Stimulated activated CD4-positive, alpha-beta T cell treated with anti-CD3 and anti-CD28 coated beads, TNF-alpha, amount 100 ng/mL, for 1 hour (primary cell): ENCODE measurements at places on chromosomes 7 and 10.

DNA sequence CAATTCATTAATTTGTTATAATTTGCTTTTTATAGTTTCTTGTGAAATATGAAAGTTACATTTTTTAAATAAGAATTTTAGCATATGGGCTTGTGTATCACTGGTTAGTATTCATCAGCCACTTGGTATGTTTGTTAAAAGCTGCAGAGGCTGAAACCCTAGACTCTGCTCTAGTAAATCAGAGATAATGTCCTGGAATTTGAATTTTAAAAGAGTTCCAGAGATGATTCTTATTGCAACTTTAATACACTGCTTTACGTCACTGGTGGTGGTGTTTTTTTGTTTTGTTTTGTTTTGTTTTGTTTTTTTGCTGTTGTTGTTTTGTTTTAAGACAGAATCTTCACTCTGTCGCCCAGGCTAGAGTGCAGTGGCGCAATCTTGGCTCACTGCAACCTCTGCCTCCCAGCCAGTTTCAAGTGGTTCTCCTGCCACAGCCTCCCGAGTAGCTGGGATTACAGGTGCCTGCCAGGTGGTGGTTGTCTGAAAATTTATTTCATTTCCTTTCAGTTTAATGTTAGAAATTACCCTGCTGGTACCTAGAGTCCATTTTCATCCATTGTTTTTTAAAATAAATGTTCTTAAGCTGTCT lies 43.8 kb downstream of the PTPN12 start:
- DNase-seq, result no peak

DNA sequence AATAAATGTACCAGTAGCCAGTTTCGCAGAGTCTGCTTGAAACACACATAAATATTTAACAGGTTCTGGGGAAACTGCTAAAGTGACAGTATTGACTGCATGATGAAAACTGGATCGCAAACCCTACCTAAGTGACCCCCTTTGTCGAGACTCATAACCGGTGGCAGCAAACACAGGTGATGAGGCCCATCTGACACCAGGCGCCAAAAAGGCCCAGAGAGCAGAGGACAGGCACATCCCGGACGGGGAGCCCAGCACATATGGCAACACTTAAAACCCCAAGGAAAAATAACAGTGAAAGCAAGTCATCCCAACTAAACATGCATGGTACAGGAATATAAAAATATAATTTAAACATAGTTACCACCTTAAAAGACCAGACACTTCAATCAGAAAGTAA lies 62.4 kb downstream of the GRB10 start:
- no peak for DNase-seq

- no peak for DNase-seq
Measured at GRCh38 chr10:19922236-19922963, 106.2 kb downstream of the PLXDC2 start.

DNA sequence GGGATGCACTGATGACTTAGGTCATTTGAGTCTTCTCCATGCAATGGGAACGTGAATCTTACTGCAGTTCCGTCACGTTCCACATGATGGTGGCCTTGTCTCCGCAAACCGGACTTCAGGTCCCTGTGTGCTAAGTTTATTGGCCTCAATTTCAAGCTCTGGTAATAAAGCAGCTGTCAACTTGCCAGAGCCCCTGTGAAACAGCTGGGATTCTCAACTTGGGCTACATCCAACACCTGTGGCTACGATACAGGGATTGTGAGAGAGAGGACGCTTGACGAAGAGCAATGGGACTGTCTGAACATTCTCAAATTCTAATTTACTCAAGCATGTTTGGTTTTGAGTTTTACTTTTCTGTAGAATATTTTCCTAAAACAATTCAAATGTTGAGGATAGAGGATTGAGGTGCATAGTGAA lies 174.2 kb downstream of the PTN start:
- no peak for DNase-seq

DNA sequence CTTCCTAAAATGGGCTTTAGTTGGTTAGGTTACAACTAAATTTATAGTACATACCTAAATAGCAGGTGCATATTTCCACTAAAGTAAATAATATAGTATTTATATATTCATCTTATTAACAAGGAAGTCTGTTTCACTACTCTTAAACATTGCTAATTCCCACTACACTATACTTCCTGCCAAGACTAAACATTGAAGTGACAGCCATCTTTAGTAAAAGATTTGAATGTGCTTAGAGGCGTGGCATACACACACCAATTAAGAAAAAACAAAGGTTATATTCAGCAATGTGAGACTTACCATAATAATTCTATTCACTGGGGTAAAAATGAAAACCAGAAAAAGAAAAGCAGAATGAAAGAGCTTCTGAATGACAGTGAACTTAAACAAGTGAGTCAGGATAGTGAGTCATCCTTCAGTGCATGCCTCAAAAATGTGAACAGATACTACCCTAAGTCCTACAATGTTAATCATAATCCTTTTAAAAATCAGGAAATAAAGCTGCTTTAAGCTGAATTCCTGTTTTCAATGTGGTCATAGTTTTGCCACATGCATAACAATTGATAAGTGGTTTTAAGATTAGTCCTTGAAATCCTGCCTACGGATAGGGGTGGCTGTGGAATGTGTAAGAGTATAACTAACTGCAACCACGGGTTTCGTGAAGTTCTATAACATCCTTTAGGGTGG lies 59.4 kb downstream of the USP6NL start:
- DNase-seq, result no peak

GRCh38 chr10:94490789-94491039 lies 54.9 kb upstream of the HELLS start:
- no peak for DNase-seq

GRCh38 chr10:74586088-74586585 lies 240.3 kb upstream of the KAT6B start:
- no peak for DNase-seq

DNA sequence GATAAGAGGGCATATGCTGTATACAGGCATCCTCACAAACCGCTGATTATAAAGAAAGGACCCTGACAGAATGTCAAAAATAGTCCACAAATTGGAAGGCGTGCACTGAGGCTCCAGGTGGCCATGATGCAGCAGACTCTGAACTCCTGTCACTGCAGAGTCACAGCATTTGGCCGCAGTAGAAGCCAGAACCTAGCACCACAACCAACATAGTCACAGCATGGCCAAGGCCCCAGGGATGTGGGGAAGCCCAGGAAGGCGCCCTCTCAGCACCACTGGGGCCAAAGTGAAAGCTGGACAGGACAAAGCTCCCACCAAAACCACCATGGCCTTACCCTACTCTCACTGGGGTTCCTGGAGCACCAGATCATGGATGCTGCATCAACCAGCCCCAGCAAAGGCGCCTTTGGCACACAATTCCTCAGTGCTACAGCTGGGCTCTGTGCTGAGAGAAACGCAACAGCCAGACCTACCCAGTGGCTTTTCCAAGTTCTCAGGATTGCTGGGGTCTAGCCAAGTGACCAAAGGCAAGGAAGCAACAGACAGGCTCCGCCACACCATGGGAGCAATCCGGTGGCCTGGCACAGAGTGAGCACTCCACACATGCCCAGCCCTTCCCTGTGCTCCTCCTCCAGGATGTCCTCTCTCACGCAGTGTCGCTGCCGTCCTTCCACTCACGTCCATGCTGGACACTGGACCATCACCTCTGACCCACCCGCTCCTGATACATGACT lies 60.2 kb downstream of the STK17A start:
- no peak for DNase-seq
